H54 (cell line): ENCODE measurements at places on chromosomes 11 and 22.

GRCh38 chr11:102320679-102321078 lies 3.4 kb downstream of the BIRC3 start:
- DNase-seq = no peak

GRCh38 chr11:118915396-118915795 lies 10.3 kb downstream of the BCL9L start:
- DNase-seq = no peak

DNA sequence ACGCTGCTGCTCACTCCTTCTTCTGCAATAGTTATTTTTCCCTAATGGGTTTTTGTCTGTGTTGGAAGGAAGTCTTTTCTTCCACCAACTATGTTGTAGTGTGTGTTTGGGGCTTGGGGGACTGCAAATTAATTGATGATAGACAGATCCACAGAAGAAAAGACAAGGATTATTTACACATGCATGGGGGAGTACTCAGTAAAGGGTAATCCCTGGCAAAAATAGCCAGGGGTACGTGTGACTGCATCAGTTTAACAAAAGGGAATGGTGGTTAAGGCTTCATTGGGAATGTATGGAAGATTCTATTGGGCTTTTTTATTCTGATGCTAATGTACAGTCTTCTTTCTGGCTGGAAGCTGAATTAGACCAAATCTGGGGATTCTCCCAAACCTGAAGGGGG lies 20.2 kb upstream of the FEZ1 start:
- no peak for DNase-seq

GRCh38 chr11:101127197-101127698 lies 2.4 kb downstream of the PGR start:
- DNase-seq = no peak

DNA sequence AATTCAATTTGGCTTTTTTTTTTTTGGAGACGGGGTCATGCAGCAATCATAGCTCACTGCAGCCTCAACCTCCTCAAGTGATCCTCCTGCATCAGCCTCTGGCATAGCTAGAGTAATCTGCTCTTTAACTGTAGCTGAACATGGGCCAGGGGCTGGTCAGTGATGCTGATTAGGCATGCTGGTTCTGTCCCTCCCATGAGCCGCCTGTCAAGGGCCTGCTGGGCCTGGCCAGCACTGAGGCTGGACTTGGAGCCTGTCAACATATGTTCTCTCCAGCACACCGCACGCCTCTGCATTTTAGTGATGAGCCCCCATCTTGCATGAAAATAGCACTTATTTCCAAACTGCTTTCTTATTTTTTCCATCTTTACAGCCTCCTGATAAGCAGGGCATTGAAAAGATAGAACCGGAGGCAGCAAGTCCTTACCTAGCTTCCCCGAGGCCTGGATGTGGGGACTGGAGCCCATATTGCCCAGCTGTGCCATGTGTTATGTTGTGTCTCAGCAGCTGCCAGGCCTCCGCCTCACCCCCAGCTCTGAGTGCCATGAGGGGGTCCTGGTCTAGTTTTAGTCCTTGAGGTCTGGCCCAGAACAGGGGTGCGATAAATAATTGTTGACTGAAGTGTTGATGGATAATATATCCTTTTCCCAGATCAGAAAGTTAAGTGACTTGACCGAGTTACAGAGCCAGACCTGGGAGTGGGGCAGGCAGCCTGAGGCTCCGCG lies 80.0 kb downstream of the CTTN start:
- no peak for DNase-seq

DNA sequence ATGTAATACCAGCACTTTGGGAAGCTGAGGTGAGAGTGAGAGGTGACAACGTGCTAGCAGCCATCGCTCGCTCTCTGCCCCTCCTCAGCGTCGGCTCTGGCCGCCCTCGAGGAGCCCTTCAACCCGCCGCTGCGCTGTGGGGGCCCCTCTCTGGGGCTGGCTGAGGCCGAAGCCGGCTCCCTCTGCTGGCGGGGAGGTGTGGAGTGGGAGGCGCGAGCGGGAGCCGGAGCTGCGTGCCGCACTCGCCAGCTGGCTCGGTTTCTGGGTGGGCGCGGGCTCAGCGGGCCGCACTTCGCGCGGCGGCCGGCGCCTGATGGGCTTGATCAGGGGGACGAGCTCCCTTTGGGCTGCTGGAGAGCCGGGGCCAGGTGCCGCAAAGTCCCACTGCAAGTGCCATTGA lies 98.9 kb upstream of the UBASH3B start:
- no peak for DNase-seq
